AG09309 (cell line): ENCODE measurements at places on chromosomes 7 and 10.
A peak's percentile ranks its signal among the peaks of the same experiment; 100 is the strongest.

DNA sequence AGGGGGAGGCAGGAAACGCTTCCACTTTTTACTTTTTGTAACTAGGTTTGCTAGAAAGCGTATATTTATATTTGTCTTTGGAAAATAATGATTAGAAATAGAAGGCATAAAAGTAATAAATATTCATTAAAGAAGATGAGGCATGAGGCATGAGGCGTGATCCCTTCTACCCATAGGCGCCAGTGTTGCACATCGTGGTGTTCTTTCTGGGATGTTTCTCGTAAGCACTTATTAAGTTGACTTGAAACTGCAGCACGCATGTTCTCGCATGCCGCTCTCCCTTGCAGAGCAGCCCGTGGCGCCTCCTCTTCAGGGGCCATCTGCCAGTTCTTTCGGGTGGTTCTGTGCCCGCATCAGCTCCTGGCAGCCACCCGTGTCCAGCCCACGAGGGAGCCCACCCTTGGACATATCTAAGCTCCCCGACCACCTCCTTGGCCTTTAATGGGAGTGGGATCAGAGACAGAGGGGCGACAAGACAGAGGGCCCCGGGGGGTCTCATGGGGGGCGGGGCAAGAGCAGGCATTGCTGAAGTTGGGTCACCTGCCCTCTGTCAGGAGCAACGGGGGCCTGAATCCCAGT, 28.5 kb upstream of the CSGALNACT2 start:
- DNase-seq, result no peak

GRCh38 chr7:25850735-25851134, 301.3 kb upstream of the NFE2L3 start:
- DNase-seq, result no peak

DNA sequence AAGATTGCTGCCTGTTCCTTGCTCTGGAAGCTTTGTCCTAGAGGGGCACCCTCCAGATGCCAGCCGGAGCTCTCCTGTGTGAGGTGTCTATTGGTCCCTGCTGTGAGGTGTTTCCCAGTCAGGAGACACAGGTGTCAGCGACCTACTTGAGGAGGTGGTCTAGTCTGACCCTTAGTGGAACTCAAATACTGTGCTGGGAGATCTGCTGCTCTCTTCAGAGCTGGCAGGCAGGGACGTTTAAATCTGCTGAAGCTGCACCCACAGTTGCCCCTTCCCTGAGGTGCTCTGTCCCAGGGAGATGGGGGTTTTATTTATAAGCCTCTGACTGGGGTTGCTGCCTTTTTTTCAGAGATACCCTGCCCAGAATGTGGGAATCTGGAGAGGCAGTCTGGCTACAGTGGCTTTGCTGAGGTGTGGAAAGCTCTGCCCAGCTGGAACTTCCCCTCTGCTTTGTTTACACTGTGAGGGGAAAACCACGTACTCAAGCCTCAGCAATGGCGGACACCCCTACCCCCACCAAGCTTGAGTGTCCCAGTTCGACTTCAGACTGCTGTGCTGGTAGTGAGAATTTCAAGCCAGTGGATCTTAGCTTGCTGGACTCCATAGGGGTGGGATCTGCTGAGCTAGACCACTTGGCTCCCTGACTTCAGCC, 119.2 kb downstream of the PPP1R9A start:
- DNase-seq, result no peak

- no peak for DNase-seq
These were observed 18.1 kb downstream of the TRIL start for GRCh38 chr7:28939844-28940544.

DNA sequence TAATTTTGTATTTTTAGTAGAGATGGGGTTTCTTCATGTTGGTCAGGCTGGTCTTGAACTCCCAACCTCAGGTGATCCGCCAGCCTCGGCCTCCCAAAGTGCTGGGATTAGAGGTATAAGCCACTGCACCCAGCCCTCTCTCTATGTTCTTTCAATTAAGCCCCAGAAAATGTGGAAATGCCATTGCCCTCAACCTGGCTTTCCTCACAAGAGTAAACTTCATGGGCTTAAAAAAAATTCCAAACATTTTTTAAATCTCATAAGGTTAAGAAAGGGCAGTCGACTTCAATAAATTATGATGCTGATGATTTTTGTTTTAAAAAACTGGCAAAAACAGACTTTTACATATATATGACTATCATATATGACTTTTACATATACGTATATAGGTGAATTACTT, 107.6 kb downstream of the TES start:
- no peak for DNase-seq

DNA sequence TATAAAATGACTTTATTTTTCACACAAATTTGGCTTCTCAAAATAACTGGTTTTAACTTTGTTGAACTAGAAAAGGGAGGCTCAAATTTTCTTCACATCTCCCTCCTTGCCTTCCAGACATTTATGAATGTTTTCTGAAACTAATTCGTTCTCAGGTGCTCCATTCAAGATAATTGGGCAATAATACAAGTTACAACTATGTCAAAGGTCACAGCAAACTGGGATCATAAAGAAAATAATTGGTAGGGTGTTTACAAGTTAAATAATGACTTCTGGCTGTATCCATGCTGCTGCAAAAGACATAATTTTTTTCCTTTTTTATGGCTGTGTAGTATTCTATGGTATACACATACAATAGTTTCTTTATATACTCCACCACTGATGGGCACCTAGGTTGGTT, 75.3 kb downstream of the MINPP1 start:
- DNase-seq, result no peak

GRCh38 chr10:74683067-74683466, 143.3 kb upstream of the KAT6B start:
- no peak for DNase-seq

DNA sequence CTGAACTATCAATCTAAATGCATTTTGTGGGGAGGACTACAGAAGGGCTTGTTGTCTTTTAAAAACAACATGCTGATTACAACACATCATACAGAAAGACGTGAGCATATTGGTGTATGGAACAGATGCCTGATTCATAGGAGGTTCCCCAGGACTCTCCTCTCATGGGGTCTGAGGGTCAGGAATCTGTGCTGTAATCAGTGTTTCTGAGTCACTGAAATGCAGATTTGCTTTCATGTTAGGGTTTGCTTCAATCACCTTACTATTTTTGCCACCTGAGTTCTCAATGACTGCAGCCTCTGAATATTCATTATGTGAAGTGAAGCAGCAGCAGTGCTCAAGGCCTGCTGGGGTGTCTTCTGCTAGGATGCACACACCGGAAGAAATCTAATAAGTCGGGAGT, 550 bp upstream of the ANK3 start:
- no peak for DNase-seq

DNA sequence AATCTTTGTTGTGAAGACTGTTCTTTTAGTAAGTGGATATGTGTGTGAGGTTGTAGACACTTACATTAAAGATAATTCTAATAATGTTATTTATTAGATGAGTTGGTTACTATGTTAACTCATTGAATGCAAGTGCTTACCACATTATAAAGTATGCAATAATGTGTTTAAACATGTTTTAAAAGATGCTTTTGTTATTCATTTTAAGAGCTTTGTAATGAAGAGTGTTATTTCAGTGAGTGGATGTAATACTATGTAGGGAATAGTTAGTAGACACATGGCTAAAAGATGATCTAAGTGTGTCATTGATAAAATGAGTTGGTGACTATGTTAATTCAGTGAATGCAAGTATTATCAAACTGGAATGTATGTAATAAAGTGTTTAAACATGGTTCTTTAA, 70.0 kb upstream of the VOPP1 start:
- DNase-seq, result no peak

DNA sequence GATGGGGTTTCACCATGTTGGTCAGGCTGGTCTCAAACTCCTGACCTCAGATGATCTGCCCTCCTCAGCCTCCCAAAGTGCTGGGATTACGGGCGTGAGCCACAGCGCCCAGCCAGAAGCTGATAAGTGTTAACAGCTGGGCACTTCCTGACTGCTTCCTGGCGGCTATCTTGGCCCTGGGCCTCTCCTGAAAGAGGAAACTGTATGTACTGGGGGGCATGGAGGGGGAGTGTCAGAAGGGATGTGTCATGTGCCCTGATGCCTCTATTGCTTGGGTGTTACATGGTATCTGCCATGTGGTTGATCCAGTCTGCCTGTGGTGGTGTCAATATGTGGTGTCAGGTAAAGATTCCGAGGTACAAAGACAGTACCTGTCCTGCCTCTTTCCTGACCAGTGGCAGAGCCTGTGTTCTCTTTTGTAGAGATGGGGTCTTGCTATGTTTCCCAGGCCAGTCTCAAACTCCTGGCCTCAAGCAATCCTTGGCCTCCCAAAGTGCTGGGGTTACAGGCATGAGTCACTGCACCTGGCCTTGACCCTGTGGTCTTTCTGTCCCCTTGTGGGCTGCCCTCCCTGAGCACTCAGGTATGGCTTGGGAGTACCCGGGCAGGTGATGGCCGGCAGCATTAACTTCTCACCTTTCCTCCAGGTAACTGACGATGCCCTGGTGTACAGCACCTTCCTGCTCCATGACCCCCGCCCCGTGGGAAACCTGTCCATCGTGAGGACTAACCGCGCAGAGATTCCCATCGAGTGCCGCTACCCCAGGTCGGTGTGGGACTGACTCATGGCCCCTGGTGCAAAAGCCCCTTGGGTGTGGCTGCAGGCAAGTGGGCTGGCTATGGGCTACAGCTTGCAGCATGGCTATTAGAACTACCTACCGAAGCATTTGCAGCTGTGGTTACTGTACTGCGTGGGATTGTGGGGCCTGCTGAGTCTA, 4.4 kb downstream of the ZP3 start:
- no peak for DNase-seq

- DNase-seq, result no peak
These were observed 115.7 kb downstream of the BMS1 start for GRCh38 chr10:42898037-42898960.

DNA sequence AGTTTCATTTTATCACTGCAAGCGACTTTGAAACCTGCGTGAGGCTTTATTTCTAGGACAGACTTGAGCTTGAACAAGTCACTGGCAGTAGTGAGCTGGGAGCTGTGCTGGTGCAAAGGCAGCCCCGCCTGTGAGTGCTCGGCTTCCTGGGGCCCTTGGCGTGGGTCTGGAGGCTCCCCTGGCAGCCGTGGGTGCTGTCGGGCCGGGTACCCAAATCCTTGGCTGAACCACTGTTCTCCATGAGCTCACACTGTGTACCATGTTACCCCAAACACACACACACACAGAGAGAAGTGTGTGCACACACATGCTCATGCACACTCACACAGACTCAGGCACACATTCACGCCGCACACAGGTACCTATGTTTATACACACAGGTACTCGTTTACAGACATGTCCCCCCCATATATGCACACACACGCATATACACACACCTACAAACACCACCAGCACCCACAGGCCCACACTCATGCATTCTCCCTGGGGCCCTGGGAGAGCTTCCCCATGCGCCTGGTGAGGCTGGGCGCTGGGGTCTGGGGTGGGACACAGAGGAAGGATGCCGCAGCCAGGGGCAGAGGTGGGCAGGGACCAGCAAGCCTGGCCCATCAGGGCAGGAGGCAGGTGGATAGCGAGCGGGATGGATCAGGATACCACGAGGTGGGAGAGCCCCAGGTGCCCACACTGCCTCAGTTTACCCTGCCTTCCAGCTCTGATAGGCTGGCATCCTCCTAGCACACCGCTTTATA, 158.8 kb downstream of the ADARB2 start:
- no peak for DNase-seq

DNA sequence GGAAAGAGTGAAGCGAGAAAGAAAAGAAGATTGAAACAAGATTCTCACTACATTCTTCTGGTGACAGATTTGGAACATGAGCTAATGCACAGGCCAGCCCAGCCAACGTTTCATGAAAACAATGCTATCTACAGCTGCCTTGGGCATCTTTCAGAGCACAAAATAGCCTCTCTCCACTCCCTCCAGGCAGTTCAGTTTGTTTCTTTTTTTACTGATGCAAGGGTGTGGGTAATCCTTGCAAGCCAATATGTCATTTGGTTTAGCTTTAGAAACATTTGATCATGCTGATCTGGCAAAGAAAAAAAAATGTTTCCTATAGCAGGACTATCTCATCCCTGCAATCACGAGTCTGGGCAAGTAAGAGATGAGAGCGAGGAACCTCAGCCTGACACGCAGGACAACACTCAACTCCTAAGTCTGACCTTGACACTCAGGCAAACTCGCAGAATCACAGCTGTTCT, 35.9 kb downstream of the SVIL start:
- DNase-seq, result peak; percentile 42

DNA sequence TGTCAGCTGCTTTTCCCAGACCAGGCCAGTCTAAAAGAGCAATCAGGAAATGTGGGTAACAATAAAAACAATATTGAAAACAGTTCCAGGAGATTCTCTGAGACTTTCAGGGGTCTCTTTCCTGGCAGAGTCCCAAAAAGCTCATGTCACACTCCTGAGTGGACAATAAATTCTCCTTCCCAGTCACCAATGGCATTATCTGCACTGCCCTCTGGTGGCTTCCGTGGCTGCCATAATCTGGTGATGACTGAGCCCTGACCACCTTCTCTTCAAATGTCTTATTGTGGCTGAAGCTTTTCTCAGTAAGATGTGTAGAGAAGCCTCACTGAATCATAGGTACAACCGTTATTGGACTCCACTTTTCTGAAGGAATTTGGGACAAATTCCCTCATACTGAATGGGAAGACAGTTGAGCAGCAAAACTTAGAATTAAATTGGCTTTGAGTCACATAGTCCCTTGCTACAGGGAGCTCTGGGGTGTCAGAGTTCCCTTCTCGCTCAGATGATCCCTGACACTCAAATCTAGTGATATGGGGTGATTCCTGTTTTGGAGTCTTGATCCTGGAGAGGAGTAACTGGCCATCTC, 24.4 kb upstream of the ASAH2 start:
- DNase-seq, result no peak

DNA sequence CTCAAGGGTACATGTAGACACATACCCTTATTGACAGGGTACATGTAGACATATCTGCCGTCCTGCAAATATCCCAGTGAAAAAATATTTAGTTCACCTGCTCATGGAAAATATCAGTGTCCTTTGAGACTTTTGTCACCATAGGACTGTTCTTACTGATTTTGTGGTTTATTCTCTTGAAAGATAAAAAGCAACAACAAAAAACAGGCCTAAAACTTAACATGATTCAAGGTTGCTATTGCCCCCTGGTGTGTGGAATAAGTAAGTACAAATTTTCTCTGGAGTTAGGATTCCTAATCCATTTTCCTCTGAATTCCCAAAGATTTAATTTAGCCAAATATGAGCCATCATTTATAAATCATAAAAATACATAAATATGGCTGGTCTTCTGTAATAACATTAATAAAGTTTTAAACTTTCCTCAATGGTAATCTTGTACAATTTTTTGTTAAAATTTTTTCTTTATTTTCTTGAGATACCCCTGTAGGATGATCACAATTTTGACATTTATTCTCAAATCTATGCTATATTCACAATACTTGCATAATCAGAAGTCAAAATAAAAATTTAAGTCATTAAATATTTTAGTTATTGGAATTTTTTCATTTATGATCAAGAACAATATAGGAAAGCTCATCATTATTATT, 741.4 kb upstream of the POT1 start:
- no peak for DNase-seq

- DNase-seq, result no peak
These were observed 415.0 kb downstream of the SFMBT2 start for GRCh38 chr10:6995831-6996230.

- DNase-seq, result no peak
These were observed 63.0 kb upstream of the FAM3C start for GRCh38 chr7:121459148-121459547.

GRCh38 chr7:159027056-159027788, 117.4 kb downstream of the VIPR2 start:
- no peak for DNase-seq
